ENCODE measurements at places on chromosomes 6 and 20.

DNA sequence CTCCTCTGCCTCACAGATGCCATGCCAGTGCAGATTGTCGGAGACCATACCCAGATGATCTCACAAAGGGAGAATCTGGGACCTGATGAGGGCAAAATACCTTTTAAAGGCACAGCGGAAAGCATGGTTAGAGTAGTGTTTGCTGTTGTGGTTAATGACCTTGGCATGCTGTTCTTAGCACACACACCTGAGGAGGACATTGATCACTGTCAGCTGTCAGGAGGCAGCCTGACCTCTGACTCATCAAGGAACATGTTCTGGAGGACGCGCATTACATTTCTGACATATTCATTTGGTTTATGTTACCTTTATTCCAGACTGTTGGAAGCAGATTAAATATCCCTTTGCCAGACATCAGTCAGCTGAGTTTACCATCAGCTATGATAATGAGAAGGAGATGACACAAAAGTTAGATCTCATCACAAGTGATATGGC, 57.1 kb downstream of the GOPC start:
- DNase-seq = no peak

GRCh38 chr6:125824946-125825771, 34.4 kb downstream of the NCOA7 start:
- DNase-seq = no peak

DNA sequence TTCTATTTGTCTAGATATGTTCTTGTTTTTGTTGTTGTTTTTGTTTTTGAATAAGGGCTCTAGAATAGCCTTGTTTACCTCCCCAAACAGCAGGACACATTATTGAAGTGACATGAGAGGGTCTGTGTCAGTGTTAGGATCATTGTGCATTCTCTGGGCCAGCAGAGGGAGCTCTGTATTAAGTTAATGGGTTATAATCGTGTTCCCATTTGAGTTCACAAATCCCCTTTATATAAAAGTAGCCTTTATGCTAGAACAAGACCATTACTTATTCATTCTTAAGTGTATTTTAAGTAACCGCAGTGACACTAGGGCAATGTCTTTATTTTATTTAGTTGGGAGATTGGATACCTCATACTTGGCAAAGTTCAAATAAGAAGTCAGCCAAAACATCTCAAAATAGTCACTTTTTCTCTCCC, 44.8 kb downstream of the STK4 start:
- DNase-seq = peak; percentile 57

DNA sequence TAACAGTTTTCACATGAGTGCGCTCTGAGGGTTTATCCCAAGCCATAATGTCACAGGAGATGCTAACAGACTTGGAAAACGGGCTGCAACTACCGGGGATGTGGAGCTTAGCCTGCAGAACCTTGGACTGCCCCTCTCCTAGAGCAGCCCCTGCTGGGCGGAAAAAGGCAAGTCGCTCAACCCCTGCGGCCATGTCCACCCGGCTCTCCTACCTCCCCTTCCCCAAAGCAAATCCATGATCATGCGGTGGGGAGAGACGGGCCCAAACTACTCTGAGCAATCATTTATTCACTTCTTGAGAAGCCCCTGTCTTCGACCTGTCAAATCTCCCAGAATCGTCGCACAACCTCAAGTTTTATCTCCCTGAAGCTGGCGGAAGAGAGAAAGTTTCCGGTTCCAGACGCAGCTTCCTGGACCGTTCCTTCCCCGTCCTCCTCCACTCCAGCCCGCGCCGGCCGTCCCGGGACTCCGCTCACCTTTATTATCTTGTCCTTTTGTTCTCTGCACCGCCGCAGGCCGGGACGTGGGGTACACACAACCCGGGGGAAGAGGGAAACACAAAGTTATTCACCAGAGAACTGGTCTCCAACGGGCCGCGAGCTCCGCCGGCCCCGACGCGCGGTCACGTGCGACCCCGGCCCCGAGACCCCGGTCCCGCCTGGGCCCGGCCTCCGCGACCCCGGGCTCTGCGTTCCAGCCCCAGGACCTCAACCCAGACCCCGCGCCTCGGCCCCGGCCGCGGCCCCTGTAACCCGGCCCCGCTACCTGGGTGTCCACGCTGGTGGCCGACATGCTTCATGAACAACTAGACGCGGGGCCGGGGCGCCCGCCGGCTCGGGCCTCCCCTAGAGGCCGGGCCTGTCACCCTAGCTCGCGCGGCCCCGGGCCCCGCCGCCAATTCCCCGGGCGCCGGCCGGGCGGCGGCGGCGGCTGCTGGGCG, 560 bp downstream of the YTHDF1 start:
- peak; percentile 77 for DNase-seq

DNA sequence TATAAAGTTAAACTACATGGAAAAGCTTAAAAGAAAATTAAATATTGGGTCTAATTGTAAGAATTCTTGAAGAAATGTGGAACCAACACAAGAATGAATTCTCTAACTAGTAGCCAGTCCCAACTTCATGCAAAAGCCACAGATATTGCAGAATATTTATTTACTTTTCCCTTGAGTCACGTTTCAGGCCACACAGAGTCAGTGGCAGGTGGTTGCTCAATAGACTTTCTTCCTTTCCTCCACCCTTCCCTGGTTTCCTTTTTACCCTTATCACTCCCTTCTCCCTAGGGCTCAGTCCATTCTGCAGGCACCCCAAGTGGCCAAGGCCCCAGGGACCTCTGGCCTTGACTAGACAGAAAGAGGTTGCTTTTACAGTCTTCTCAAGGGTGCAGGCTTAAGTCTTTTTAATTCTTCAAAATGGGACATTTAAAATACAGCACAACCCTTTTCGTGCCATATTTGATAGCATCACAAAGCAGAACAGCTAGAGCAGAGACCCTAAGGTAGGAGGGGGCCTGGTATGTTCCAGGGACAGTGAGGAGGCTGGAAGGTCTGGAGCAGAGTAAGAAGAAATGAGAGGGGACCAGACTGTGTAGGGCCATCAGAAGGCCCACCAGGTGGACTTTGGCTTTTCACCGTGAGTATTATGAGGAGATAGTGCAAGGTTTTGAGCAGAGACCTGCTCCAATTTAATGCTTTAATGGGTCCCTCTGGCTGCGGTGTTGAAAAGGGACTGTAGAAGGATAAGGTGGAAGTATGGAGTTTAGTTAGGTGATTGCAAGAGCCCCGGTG, 65.0 kb downstream of the HDDC2 start:
- no peak for DNase-seq

- no peak for DNase-seq
Observed at GRCh38 chr20:32682508-32682987, 8.8 kb upstream of the C20orf203 start.

- no peak for DNase-seq
Observed at GRCh38 chr20:20797521-20798310, 85.3 kb upstream of the RALGAPA2 start.
